Spleen (tissue), 13 donors: ENCODE measurements at places on chromosomes 5 and 9.

DNA sequence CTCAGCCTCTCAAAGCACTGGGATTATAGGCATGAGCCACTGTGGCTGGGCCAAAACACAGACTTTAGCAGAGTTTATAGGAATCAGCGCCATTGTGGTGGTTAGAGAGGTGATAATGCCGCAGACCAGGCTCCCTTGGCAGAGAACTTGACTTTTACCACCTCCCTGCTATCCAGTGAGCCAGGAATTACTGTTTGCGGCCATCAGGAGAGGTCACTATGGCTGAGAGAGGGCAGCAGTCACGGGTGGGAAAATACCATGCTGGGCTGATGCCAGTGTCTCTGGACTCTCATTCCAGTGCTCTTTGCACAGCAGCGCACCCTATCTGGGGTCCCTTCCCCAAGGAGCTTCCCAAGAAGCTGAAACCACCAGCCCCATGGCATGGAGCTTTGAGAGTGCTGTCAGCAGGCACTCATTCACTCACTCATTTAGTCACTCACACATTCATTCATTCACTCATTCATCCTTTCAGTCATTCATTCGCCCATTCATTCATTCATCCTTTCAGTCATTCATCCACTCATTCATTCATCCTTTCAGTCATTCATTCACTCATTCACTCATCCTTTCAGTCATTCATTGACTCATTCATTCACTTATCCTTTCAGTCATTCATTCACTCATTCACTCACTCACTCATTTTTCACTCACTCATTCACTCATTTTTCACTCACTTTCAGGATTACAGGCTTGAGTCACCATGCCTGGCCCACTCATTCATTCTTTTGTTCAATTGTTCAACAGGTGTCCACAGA, 27.3 kb upstream of the RNU6ATAC start:
- H3K27me3 ChIP-seq = no peaks in the 10 kb centered on the region
- peaks cover 39% of the 10 kb centered on the region for H3K4me1 ChIP-seq
- DNase-seq = peak; percentile 13
- no peak overlapping the region for H3K27ac ChIP-seq

DNA sequence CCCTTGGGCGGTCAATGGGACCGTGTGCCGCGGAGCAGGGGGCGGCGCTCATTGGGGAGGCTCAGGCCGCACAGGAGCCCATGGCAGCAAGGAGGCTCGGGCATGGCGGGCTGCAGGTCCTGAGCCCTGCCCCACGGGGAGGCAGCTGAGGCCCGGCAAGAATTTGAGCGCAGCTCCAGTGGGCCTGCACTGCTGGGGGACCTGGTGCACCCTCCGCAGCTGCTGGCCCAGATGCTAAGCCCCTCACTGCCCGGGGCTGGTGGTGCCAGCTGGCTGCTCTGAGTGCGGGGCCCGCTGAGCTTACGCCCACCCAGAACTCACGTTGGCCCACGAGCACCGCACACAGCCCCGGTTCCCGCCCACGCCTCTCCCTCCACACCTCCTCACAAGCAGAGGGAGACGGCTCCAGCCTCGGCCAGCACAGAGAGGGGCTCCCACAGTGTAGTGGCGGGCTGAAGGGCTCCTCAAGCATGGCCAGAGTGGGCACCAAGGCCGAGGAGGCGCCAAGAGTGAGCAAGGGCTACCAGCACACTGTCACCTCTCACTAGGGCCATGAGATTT, 141.1 kb upstream of the OR13F1 start:
- H3K4me3 ChIP-seq = no peak overlapping the region
- no peaks in the 10 kb centered on the region for H3K4me1 ChIP-seq
- no peak overlapping the region for H3K27ac ChIP-seq
- no peaks in the 10 kb centered on the region for H3K36me3 ChIP-seq

GRCh38 chr9:121954477-121955140, 138.5 kb downstream of the TTLL11 start:
- H3K27me3 ChIP-seq = no peaks in the 10 kb centered on the region
- H3K4me3 ChIP-seq = no peak overlapping the region
- peaks cover 27% of the 10 kb centered on the region for H3K4me1 ChIP-seq
- H3K36me3 ChIP-seq = no peaks in the 10 kb centered on the region

- peak; percentile 82 for DNase-seq
- H3K36me3 ChIP-seq = no peaks in the 10 kb centered on the region
- peak overlapping the region; percentile 73 for H3K4me3 ChIP-seq
- no peaks in the 10 kb centered on the region for H3K27me3 ChIP-seq
- H3K27ac ChIP-seq = peak overlapping the region; percentile 68
Observed at GRCh38 chr9:78296201-78296892, 578 bp upstream of the PSAT1 start.

DNA sequence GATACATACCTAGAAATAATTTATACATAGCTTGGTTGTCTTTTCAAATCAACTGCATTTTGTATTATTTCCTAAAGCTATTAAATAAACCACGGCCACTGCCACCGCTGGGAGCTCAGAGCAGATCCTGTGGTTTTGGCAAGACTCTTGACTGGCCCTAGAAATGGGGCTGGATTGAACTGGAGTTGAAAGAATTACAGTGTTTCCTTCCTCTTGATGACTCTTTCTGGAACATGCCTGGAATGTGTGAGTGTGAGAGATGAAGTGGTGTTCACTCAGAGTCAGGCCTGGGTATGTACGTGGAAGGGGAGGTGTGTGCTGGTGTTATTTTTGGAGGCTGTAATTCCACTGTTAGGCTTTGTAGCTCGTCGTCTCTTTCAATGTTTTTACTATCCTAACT, 45.9 kb downstream of the TEK start:
- DNase-seq = no peak
- H3K36me3 ChIP-seq = no peaks in the 10 kb centered on the region
- H3K4me3 ChIP-seq = no peak overlapping the region
- H3K27me3 ChIP-seq = no peaks in the 10 kb centered on the region
- peaks cover 15% of the 10 kb centered on the region for H3K4me1 ChIP-seq

DNA sequence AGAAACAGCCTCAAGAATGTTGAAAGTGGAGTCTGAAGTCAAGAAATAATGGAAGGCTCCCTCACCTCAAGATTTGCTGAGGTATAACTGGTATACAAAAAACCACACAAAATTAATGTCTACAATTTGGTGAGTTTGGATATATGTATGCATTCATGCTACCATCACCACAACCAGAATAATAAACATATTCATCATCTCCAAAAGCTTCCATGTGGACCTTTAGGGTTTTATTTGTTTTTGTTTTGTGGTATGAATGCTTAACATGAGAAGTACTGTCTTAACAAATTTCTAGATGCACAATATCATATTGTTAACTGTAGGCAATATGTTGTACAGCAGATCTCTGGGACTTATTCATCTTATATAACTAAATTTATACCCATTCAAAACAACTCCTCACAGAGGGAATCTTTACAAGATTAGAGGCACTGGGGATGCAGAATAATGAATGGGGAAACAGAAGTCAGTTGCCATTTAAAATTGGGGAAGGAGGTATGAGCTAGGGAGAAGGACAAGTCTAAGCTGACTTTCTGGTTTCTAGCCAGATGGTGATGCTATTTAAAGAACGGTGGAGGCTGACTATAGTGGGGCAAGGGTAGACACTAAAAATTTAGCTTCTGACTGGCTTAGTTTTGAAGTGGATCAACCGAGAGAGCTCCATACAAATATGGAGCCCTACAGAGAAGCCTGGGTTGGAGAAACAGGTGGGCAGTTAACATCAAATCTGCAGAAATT, 213.9 kb downstream of the BNC2 start:
- H3K36me3 ChIP-seq = no peaks in the 10 kb centered on the region
- DNase-seq = no peak
- no peak overlapping the region for H3K27ac ChIP-seq
- no peaks in the 10 kb centered on the region for H3K27me3 ChIP-seq

- no peaks in the 10 kb centered on the region for H3K4me1 ChIP-seq
- no peaks in the 10 kb centered on the region for H3K27me3 ChIP-seq
- H3K27ac ChIP-seq = no peak overlapping the region
- no peak for DNase-seq
Observed at GRCh38 chr5:122327110-122327509, 15.1 kb downstream of the SNCAIP start.

DNA sequence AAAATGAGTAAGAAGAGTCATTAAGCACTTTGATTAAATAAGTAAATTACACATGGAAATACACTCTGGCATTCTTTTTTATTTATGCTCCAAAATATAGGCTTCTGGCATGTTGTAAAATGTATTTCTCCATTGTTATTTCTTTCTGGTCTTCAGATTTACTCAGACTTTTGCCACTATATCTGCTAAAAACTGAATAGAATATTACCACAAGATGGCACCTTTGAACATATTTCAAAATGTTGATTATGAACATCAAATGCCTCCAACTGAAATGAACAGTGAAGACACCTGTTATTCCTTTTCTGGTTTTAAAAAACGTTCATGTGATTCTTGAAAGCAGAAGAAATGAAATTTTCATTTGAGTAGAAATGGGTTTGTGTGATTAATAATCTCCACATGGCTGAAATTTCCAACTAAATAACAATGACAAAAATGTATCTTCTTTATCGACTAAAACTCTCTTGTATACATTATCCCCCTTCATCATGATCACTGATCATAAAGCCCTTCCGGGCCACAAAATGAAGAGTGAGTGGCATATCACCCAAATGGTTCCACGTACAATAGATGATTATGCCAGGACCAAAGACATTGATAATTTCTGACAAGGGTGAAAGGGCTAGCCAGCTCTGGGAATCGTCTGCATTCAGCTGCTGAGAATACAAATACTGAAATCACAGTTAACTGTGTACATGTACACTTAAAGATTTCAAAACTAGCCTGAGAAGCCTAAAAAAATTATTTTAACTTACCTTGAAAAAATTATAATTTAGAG, 23.8 kb downstream of the TYRP1 start:
- DNase-seq = no peak
- H3K4me3 ChIP-seq = no peak overlapping the region
- no peaks in the 10 kb centered on the region for H3K36me3 ChIP-seq
- no peaks in the 10 kb centered on the region for H3K27me3 ChIP-seq
- H3K4me1 ChIP-seq = no peaks in the 10 kb centered on the region
- no peak overlapping the region for H3K27ac ChIP-seq

DNA sequence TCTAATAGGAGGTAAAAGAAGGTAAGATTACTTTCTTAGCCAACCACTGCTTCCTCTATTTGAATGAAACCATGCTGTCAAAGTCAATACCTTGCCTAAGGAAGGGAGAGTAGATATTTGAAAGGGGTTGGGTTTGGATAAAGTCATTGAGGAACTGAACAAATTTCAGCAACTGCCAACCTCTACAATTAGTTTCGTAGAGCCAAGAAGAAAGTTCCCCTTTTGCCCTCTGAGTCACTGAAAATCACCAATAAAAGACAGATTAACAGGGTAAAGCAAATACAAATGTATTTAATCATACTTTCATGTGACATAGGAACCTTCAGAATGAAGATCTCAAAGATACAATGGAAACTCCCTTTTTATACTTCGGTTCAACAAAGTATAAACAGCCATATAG, 615.7 kb downstream of the GABRG2 start:
- no peaks in the 10 kb centered on the region for H3K27me3 ChIP-seq
- no peak overlapping the region for H3K27ac ChIP-seq
- no peaks in the 10 kb centered on the region for H3K36me3 ChIP-seq

DNA sequence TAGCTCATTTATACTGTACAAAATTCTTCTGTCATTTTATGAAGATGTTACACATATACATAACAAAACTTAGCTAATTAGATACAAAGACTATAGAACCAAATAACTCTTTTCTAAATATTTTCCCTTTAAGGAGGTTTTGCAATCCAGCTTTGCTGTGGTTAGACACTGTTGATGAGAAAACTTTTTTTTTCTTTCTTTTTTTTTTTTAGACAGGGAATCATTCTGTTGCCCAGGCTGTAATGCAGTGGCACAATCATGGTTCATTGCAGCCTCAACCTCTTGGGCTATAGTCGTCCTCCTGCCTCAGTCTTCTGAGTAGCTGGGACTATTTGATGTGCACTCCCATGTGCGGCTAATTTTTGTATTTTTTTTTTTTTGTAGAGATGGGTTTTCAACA, 38.5 kb upstream of the CDKN2B start:
- no peaks in the 10 kb centered on the region for H3K27me3 ChIP-seq
- DNase-seq = no peak
- peaks cover 14% of the 10 kb centered on the region for H3K4me1 ChIP-seq
- no peak overlapping the region for H3K4me3 ChIP-seq
- no peaks in the 10 kb centered on the region for H3K36me3 ChIP-seq

- no peaks in the 10 kb centered on the region for H3K36me3 ChIP-seq
- DNase-seq = no peak
- no peaks in the 10 kb centered on the region for H3K27me3 ChIP-seq
- no peak overlapping the region for H3K4me3 ChIP-seq
- H3K27ac ChIP-seq = no peak overlapping the region
- H3K4me1 ChIP-seq = no peaks in the 10 kb centered on the region
Observed at GRCh38 chr5:11293523-11293922, 532.5 kb upstream of the DAP start.

DNA sequence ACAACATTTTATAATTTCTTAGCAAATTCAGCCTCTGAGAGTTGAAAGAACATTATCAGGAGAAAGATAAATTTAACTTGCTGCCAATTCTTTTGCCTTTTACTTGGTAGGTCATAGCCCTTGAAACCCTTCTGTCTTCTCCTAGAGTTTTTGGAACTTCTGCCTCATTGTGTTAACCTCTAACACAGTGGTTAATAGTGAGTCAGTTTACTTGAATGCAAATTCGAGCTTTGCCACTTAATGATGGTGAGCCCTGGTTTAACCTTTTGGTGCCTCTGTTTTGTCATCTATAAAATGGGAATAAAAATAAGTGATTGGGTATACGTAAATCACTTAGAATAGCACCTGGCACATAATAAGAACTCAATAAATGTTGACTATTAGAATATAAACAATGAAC, 1.8 kb upstream of the INIP start:
- no peak overlapping the region for H3K4me3 ChIP-seq
- no peak overlapping the region for H3K27ac ChIP-seq
- H3K27me3 ChIP-seq = no peaks in the 10 kb centered on the region
- peaks cover 13% of the 10 kb centered on the region for H3K4me1 ChIP-seq
- no peaks in the 10 kb centered on the region for H3K36me3 ChIP-seq

DNA sequence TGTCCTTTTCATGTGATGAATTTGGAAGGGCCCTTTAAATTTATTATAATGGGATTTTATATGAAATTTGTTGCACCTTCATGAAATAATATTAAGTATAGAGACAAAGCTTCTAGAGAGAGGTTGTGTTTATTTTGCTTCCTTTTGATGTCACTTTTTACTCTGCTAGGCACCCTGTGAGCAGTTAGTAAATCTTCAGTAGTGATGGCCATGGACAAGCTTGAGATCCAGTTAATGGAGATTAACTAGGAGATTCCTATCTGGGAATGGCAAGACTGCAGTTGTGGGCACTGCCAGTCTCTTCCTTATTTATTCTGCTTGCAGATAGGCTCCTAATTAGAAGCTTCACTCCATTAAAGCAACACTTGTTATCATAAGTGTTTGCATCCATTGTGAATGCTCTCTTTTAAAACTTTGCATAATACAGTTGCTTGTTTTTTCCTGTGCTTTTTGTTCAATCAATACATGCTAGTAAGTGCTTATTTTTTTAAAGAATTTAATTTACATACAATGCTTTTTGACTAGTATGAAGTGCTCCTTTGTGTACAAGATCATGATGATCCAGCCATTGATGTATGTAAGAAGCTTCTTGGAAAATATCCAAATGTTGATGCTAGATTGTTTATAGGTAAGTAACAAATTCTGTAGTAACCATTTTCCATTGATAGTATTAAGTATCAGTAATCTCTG, 25.9 kb downstream of the UGCG start:
- H3K27me3 ChIP-seq = no peaks in the 10 kb centered on the region
- peak overlapping the region; percentile 46 for H3K27ac ChIP-seq
- H3K4me3 ChIP-seq = no peak overlapping the region
- peaks cover 83% of the 10 kb centered on the region for H3K36me3 ChIP-seq
